H54 (cell line): ENCODE measurements at places on chromosomes 3 and 15.

- no peak for DNase-seq
These were observed 14.1 kb downstream of the ST3GAL6 start for GRCh38 chr3:98777286-98777685.

DNA sequence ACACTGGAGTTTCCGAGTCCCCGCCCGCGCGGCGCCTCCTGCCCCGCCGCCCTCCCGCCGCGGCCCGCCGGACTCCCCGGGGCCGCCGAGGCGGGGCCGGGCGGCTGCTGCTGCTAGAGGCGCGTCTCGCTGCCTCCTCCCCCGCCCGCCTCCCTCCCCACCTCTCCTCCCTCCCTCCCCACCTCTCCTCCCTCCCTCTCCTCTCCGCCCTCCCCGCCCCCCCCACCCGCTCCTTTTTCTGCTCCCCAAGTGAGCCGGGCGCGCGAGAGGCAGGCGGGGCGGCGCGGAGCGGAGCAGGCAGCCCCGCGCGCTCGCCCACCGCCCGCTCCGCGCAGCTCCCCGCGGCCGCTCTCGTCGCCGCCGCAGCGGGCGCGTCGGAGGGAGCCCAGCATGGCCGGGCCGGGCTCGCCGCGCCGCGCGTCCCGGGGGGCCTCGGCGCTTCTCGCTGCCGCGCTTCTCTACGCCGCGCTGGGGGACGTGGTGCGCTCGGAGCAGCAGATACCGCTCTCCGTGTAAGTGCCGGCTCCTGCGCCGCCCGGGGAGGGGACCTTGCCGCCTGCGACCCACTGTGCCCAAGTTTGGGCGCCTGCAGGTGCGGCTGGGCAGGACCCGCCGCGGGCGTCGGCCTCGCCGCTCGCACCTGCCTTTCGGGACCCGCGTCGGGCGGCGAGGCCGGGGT lies at the start of gene CACNA2D3:
Gene CACNA2D3 (plus strand): TSS at position 229 of the 679 bp plus-strand sequence.
- DNase-seq = no peak

GRCh38 chr3:97815149-97815917 lies 6.5 kb upstream of the CRYBG3 start:
- DNase-seq = no peak

GRCh38 chr3:73600293-73600938 lies 24.3 kb downstream of the PDZRN3 start:
- DNase-seq = no peak

GRCh38 chr3:186902154-186902553 lies 28.2 kb upstream of the ST6GAL1 start:
- no peak for DNase-seq

- DNase-seq = no peak
These were observed 122.4 kb downstream of the FOXP1 start for GRCh38 chr3:71461114-71461513.

DNA sequence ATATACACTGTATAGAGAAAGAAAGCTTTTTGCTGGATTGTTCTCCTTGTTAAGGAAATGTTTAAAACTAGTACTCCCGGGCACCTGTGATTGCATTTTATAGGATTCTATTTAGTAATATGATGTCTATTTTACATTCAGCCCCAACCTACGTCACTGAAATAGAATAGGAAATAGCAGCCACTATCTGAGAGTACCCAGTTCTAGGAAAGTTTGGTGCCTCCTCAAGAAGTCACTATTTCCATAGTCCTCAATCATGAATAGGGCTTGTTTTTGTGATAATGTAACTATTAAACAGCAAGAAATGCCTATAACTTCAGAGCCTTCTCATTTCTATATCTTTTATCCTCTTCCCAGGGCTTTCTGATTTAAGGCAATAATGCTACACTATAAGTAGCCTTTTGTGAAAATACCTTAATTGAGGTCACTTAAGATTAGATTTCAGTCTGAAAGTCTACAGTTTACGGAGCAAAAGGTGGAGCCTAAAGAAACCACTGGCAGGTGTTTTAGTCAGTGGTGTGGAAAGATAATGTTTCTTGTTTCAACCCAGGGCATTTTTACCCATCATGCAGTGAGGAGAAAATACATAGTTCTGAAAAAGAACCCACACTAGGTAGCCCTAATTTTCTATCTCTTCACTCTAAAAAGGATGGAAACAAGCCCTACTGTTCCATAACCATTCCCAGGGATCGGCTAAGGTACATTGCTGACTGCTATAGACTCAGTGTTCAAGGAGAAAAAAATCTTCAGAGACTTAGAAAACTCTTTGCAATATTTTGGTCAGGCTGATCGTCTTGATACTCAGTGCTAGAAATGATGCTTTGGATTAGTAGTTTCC lies 38.7 kb downstream of the TIGIT start:
- no peak for DNase-seq

DNA sequence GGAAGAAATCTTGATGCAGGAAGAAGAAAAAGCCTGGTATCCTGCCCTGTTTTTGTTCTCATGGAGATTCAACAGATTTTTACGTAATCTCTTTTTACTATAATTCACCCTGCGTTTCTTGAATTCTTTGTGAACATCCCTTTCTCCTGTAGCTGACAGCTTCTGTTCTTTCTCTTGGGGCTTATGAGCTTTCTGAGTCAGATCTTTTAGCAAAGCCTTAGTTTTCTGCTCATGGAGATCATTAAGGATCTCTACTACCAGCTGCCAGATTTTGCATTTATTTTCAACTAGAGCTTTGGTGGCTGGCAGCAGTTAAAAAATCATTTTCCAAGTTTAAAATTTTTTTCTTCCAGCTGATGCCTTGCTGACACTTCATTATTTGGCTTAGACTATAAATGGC lies 51.6 kb downstream of the MOBP start:
- no peak for DNase-seq
